ENCODE measurements at places on chromosomes 11 and 22. TPM values are rescaled to one million over a fixed set of nuclear protein-coding genes. Genes with fewer than 3 reads are reported as not detected.

Gene BIK
- total RNA-seq, result not detected

Gene ZNF202
- total RNA-seq, result 4.4 TPM

Gene PIK3IP1
- total RNA-seq, result 3.8 TPM

Gene MAFF
- total RNA-seq, result 35.8 TPM

Gene SERHL2
- total RNA-seq, result 5.3 TPM

Gene C22orf31
- not detected for total RNA-seq

DNA sequence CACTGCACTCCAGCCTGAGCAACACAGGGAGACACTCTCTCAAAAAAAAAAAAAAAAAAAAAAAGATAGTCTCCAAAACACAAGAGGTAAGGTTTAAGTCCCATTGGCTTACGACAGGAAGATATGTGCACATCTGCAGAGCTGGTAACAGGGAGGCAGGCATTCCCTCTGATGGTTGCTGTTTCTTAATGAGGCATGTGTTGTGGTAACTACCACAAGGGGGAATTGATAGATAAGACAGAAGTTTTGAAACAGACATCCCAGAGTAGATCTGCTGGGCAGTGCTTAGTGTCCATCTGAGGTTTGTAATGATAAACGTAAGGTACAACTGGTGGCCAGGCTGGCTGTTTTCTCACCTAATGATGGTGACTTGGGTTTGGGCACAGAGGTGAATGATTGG is 4.7 kb downstream of the EIF1AD start:
- DNase-seq, result no peak

GRCh38 chr22:46941968-46942798 is 179.7 kb downstream of the TBC1D22A start:
- DNase-seq, result peak; percentile 38

DNA sequence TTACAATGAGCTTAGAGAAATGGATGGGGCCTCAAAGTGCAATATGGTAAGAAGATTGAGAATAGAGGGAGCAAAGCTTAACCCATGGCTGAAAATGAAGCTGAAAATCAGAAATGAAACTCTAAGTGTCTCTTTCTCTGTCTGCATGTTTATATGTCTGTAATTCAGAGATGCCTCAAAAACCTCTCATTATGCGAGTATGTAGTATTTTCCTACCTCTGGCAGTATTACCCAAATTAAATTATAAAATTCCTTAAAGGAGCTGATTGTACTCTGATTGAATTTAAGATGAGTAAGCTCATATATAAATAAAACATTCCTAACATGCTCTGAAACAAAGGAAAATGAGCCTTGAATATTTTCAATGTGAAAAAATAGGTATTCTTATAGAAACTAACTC is 39.8 kb upstream of the PRSS23 start:
- DNase-seq, result no peak

GRCh38 chr22:46047226-46047625 is 70.3 kb upstream of the WNT7B start:
- DNase-seq, result no peak

- DNase-seq, result no peak
Measured at GRCh38 chr11:64851831-64852351, 7.4 kb upstream of the CDC42BPG start.

- no peak for DNase-seq
Measured at GRCh38 chr11:14861680-14862079, 30.4 kb downstream of the CYP2R1 start.

- DNase-seq, result no peak
Measured at GRCh38 chr22:48957987-48958321, 869.7 kb downstream of the BRD1 start.

GRCh38 chr11:57426439-57426928 is 437 bp downstream of the SLC43A3 start:
- no peak for DNase-seq

DNA sequence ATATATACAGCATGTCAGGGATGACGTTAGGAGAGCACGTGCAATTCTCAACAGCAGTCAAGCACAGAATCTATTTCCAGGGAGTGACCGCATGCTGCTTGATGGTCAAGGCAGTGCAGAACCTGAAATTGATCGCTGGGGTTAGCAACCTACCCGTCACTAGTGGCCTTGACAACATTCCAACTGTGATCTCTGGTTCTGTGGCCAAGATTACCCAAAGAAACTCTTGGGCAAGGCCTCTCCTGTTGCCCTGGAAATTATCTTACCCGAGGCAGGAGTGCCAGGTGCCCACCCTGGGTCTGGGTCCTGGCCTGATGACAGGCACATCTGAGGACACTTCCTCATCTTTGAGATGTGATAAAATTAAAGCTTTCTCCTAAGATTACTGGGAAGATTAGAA is 2.2 kb downstream of the TM7SF2 start:
- no peak for DNase-seq

DNA sequence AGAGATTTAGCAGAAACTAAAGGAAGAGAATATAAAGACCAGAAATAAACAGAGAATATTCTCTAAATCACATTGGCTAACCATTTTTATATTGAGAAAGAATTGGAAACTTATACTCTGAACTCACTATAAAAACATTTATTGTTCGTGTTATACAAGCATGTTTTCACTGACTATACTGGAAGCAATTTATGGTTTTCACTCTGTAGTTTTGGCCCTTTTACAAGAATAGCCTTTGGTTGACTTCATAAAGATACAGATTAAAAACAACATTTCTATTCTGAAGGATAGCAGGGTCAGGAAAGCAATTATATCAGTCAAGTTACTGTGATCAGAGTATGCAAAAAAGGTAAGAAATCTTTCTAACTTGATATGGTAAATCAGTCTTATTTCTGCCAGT is 965.7 kb upstream of the FAT3 start:
- no peak for DNase-seq

DNA sequence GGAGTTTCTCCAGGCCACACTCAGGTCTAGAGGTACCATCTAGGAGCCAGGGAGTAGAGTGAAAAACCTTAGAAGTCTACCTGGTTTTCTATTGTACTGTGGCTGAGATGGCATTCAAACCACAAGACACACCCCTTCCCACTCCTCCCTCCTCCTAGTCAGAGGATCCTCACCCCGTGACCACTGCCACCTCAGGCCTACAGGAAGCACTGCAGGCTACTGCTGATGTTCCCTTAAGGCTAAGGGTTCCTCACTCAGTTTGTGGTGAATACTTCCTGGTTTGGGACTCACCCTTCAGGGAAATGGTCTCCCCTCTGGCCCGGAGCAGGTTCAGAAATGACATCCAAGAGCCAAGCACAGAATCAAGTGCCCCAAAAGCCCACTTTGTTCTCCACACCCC is 1293.9 kb downstream of the JRKL start:
- no peak for DNase-seq

- no peak for DNase-seq
Measured at GRCh38 chr11:13288375-13289029, 10.9 kb downstream of the BMAL1 start.

DNA sequence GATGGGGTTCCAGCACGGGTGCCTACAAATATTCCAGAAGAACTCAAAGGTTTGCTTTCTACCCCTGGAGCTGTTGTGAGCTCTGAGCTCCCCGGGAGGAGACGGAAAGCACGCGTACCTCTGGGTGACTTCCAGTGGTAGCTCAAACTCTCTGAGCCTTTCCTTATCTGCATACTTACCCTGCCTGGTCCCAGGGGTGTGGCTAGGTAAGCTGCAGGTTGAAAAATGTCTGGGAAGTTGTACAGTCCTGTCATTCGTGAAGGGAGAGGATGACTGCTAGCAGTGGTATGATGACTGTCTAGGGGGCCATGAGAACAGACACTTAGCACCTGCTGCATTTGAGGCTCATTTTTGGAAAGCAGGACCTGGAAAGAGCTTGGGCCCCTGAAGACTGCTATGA is 111.5 kb downstream of the DSCAML1 start:
- DNase-seq, result no peak

DNA sequence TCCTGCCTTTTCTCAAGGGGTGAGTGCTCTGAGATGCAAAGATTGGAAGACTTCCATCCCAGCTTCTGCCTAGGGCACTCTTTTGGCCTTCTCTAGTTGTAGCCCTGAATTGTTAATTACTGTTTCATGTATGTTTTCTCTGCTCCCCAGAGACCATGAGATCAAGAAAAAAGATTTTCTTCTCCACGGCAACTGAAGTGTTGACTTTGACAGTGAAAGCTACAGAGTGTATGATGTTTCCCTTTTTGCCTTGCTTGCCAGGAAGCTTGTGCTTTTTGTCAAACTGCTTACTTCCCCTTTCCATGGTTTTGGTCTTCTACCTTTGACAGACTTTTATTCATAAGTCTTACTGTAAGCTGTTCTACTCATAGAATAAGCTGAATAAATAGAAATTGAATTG is 23.3 kb upstream of the EIF3D start:
- no peak for DNase-seq

DNA sequence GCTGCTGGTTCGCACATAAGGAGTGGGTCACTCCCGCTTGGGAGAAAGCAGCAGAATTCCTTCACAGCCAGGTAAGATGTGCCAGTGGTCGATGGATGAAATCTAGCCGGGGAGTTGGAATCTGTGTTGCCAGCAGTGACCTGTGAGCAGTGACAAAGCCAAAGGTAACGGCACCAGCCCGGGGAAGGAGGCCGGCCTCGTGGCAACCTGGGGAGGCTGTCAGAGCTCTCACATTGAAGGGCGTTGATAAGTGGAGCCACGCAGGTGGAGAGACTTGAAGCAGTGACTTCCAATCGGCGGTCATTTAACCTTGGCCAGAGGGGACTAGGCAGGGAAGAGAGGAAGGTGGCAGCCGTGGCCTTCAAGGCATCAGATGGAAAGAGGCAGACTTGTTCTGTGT is 58.8 kb downstream of the ARHGAP8 start:
- peak; percentile 3 for DNase-seq

- DNase-seq, result no peak
Measured at GRCh38 chr22:27296091-27296675, 505.4 kb downstream of the MN1 start.

DNA sequence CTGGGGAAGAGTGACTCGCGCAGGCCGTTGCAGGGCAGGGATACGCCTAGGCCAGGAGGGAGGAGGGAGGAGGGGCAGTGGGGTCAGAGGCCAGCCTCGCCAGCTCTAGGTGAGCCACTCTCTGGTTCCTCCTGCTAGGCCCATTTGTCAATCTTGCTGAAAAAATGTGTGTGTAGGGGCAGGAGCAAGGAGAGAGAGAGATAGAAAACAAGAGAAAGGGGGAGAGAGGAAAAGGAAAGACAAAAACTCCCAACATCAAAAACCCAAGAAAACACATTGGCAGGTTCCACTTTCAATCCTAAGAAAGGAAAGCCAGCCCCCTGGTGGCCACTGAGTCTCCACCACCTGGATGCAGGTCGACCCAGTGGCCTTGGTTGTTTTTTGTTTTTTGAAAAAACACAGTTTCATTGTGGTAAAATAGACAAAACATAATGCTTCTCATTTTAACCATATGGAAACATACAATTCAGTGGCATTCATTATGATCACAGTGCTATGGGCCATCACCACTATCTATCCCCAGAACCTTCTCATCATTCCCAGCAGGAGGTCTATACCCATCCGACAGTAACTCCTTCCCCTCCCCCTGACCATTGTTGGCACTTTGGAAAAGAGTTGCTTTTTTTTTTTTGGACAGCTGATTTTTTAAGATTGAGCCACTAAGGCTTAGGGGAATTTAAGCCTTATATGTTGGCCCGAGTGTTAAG is 10.9 kb downstream of the OMP start:
- DNase-seq, result peak; percentile 5

DNA sequence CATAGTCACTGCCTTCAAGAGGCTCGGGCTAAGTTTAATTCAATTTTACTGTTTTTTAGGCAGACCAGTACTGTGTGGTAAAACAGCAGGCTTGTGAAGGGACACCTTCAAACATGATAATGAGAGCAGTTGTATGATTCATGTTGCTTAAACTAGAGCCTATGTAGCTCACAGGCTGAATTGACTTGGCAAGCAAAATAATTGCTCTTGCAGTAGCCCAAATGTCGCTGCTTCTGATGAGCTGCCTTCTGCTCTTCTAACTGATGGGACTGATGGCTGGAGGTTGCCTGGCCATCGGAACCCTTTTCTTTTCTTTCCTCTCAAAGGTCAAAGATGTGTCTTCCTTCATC is 137.6 kb downstream of the MAML2 start:
- no peak for DNase-seq

DNA sequence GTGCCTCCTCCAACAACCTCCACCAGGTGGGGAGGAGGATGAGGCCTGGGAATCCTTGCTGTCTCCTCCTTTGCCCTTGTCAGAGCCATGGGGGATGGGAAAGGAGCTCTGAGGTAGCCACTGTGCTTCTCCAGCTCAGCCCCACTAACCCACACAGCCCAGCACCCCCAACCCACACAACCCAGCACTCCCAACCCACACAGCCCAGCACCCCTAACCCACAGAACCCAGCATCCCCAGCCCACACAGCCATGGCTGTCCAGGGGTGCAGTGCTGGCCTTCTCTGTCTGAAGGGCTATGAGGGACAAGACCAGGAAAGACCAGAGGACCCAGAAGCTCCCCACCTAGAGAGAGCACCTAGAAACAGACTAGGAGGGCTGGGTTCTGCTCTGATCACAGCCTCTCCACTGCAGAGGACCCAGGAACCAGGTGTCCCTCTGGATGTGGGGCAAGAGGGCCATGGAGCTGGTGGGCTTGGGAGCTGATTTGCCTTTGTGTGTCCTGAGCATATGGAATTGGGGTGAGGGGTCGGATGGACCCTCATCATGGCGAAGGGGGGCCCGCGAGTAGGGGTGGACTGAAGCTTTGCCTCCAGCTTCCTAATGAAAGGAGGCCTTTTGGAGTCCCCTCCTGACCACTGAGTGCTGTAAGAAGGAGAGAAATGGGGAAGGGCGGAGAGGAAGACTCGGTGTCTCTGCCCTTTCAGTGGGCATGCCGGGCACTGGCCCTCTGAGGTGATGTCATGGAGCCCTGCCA is 117.6 kb upstream of the THY1 start:
- DNase-seq, result no peak

- no peak for DNase-seq
Measured at GRCh38 chr11:4830909-4831308, 9.8 kb downstream of the OR51F2 start.

DNA sequence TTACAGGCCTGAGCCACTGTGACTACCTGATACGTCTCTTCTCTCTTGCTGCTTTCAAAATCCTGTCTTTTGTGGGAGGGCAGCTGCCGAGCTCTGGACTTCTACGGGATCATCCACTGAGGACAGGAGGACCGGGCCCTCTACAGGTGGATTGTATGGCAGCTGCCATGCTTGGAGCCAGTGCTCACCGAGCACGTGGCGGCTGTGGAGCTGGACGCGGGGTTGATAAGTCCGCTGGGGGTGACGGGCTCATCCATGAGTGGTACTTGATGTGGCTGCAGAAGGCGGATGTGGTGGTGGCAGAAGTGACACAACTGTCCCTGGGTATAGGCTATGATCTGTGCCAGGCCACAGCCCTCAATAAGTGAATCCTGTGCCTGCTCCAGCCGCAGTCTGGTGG is 1.8 kb upstream of the CYP2D6 start:
- no peak for DNase-seq

Measured in heart left ventricle (tissue), 16 donors.